ENCODE measurements at places on chromosomes 3 and 15. TPM values are rescaled to one million over a fixed set of nuclear protein-coding genes. Genes with fewer than 3 reads are reported as not detected.

IL5RA gene
- not detected for total RNA-seq

ATP13A5 gene
- not detected for total RNA-seq

RASL12 gene
- 0.18 TPM for total RNA-seq

SV2B gene
- 0.13 TPM for total RNA-seq

AMIGO3 gene
- 0.58 TPM for total RNA-seq

MITF gene
- 6.8 TPM for total RNA-seq

LIPH gene
- 4.3 TPM for total RNA-seq
